ENCODE measurements at places on chromosomes 7 and 10. TPM values are rescaled to one million over a fixed set of nuclear protein-coding genes. Genes with fewer than 3 reads are reported as not detected.

Gene NAT16
- total RNA-seq: not detected

Gene PTPRZ1
- total RNA-seq: not detected

Gene CNNM1
- 1.9 TPM for total RNA-seq

Gene GPR37
- total RNA-seq: not detected

Gene SFTPA1
- total RNA-seq: not detected

Gene PANK1
- total RNA-seq: 5.9 TPM

Gene TSPAN33
- 1.8 TPM for total RNA-seq

Gene COMTD1
- 10.1 TPM for total RNA-seq

Gene NPY
- total RNA-seq: not detected

Data from naive thymus-derived CD4-positive, alpha-beta T cell (primary cell).